ENCODE measurements at places on chromosomes 11 and 22.

- no peak for DNase-seq
Measured at GRCh38 chr11:117175104-117175503, 3.4 kb upstream of the SIDT2 start.

- DNase-seq: no peak
Measured at GRCh38 chr11:130136107-130136506, 23.5 kb upstream of the ST14 start.

DNA sequence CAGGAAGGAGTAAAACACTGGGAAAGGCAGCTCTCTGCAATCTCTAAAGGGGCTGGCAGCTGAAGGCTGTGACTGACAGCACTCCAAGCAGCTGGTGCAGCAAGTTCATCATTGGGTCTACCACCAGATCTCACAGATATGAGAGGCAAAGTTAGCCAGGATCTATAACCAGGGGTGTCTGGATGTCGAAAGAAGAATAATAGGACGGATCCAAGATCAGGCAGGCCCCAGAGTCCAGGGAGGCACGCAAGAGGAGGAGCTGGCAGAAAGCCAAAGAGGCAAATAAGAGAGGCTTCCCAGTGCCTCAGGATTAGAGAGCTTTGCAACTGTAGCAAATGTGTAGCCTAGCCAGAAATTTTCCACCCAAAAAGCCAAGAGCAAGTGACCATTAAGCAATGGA is 77.1 kb downstream of the RBMXL2 start:
- no peak for DNase-seq

GRCh38 chr11:101907815-101908214 is 7.0 kb upstream of the CEP126 start:
- DNase-seq: no peak

DNA sequence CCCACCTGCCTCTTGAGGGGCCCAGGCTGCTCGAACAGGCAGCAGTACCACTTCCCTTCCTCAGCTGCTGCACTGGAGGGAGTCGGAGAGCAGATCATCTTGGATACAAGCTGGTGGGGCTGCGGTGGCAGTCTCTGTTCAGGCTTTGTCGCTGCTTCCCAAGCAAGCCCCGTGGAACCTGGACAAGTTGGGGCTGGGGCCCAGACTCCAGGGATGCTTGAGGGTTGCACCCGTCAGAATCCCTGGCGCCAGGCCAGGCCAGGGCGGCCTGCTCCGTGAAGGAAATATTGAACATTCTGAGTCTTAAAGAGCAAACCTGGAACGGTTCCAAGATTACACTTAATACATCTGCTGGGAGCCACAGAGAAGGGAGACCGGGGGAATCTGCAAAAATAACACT is 310.1 kb upstream of the SORL1-AS1 start:
- DNase-seq: no peak

DNA sequence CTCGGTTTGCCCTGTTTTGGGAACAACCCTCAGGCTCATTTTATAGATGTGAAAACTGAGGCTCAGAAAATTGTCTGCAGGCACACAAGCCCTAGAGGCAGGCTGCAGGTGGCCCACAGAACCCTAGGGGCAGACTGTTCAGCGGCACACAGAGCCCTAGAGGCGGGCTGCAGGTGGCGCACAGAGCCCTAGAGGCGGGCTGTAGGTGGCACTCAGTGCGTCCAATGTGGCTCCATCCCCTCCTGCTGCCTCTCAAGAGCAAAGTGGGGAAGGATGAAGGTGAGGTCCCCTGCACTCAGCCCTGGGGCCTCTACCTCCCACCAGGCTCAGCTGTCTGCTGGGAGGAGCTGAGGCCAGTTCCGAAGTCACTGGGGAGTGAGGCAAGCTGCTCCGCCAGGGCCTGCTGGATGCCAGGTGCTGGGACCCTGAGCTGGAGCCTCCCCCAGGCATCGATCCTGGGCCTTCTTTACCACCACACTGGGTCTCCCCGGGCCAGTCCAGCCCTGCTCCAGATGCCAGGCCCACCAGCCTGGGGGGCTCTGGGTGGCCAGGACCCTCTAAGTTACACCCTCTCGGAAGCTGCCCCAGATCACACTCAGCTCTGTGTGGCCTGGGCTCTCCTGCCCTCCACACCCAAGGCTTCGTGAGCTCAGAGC is 2.3 kb downstream of the ACY3 start:
- DNase-seq: no peak

- DNase-seq: no peak
Measured at GRCh38 chr11:1111545-1112212, 37.0 kb downstream of the MUC2 start.

DNA sequence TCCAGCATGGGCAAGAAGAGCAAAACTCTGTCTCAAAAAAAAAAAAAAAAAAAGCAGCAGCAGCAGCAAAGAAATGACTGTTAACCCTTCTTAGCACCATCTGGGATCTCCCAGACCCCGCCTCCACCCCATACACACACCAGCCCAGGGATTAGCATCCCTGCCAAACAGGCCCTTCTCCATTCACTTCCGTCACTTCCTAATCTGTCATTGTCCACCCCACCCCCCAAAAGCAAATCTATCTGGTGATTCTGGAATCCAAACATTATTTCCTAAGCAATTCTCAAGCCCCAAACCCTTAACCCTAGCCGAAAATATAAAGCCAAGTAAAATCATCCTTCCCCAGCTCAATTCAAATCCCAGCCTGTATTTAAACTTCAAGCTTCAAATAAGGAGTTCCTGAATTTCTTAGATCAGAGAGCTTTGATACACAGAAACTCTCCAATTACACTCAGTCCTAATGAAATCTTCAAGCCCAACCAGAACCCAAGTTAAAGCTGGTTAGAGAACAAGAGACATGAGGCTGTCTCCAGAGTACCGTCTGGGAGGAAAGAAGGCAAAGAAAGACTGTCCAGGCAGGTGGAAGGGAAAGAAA is 6.0 kb upstream of the AHNAK start:
- no peak for DNase-seq

- no peak for DNase-seq
Measured at GRCh38 chr11:6570691-6571427, 32.6 kb downstream of the RRP8 start.

DNA sequence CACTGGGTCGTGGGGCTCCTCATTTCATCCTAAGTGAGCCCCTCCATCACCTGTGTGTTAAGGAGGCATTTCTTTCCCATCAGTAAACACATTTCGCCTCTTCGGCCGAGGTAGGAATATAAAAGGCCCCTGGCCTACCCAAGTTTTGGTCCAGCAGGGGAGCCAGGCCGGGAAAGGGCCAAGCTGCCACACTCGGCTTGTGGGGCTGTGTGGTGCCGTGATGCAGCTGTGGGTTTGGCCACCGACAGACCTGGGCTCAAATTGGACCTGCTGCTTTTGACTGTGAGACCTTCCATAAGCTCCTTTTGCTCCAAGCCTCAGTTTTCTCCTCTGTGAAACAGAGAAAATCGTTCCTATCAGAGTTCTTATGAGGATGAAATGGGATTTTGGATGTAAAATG is 771 bp downstream of the NDUFV1 start:
- no peak for DNase-seq

DNA sequence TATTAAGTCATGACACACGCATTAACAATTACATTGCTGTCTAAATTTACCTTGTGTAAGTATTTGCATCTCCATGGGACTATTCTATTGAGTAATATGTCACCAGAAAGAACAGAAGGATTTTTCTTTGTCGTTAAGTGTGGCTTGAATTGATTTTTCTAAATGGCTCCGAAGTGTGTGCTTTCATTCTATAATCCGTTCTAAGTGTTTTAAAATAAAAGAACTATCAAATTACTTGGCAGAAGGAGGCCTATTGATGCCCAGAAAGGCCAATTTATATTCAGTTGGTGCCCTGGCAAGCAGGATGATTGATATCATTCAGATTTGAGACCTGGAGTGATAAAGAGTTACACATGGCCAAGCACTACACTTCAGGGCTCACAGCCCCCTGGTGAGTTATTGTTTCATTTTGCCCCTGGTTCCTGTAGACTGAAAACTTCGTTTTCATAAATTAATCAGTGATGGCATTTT is 538.9 kb upstream of the ANO5 start:
- no peak for DNase-seq

DNA sequence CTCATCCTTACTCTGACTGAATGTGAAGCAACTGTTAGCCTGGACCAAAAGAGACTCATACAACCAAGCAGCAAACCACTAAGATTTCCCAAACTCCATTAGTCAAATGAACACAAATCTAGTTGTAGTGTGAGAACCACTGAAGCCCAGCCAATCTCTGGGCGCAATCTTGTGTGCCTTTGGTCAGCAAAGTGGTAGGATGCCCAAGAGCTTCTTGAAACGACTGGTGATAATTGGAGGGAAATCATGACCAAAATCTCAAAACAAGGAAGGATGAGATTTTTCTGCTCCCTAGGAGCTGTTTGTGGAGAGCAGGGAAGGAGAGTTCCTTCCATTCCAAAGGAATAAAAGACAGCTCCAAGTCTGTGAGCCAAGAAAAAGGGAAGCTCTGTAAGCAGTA is 24.0 kb downstream of the F2 start:
- DNase-seq: no peak

GRCh38 chr22:30251711-30252110 is 5.2 kb upstream of the LIF start:
- no peak for DNase-seq

DNA sequence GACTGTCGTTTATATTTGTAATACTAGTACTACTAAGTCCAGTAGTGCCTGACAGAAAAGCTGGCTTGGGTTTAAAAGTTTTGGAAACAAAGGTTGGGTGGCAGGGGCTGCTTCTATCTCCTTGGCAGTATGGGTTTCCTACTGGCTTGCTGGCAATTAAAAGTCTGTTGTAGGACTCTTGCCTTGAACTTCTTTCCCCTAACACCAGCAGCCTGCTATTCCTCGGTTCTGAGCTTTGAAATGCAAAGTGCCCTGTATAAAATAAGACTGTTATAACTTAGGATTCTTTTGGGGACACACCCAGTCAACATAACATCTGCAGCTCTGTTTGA is 1.3 kb downstream of the RNF169 start:
- no peak for DNase-seq

Measured in tibial nerve (tissue), 4 donors.